Pulmonary artery endothelial cell (primary cell): ENCODE measurements at places on chromosomes 2 and 18.

DNA sequence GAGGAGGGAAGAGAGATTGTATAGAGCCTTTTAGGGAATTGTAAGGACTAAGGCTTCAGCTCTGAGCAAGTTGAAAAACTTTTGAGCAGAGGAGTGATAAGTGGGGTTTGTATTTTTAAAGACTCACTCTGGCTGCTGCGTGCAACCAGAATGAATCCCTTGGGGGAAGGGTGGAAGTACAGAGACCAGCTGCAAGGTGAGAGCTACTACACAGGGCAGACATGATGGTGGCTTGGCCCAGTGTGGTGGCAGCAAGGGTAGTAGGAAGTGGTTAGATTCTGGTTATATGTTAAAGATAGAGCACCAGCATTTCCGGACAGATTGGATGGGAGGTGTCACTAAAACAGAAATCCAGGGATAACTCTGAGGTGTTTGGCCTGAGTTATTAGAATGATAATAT, 10.1 kb upstream of the SESTD1 start:
- DNase-seq, result no peak

DNA sequence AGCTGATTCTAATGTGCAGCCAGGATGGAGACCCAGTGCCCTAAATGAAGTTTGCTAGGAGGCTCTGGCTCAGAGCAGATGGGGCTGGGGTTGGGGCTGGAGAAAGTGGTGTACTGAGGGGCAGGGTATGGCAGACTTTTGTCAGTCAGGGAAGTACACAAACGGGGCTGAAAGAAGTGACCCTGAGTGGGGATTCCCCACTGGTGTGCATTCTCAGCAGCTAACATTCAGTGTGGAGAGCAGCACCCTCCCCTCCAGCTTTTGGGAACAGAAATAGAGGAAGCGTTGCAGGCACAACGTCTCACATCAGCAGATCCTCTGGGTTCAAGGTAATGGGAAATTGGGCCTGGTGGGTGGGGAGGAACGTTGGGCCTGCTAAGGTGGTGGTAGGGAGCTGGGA, 89.1 kb upstream of the GCFC2 start:
- DNase-seq, result no peak

GRCh38 chr18:8468191-8468590, 141.0 kb upstream of the RAB12 start:
- DNase-seq, result no peak

GRCh38 chr2:198008230-198008629, 203.8 kb downstream of the PLCL1 start:
- no peak for DNase-seq

- DNase-seq, result no peak
Observed at GRCh38 chr2:106342831-106343251, 125.4 kb downstream of the RGPD3 start.

DNA sequence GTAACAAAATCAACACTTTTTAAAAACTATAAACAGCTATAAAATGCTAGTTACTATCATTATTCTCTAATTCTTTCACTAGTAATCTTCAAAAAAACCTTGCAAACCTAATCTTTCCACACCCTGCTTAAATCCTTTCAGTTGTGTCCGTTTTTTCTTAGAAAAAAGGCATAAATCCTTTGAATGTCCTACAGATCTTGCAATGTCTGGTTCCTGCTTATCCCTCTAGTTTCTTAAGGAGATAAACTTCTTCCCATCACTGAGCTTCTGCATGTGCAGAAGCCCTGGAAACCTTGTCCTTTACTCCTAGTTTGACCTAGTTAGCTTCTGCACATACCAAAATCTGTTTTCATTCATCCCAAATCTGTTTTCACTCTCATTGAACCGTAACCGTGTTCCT, 1.3 kb upstream of the PNO1 start:
- no peak for DNase-seq

- no peak for DNase-seq
Observed at GRCh38 chr2:20509301-20509769, 62.5 kb downstream of the RHOB start.

GRCh38 chr18:78041218-78041617, 791.6 kb downstream of the GALR1 start:
- no peak for DNase-seq
